ENCODE measurements at places on chromosomes 16 and 17. TPM values are rescaled to one million over a fixed set of nuclear protein-coding genes. Genes with fewer than 3 reads are reported as not detected.

DNA sequence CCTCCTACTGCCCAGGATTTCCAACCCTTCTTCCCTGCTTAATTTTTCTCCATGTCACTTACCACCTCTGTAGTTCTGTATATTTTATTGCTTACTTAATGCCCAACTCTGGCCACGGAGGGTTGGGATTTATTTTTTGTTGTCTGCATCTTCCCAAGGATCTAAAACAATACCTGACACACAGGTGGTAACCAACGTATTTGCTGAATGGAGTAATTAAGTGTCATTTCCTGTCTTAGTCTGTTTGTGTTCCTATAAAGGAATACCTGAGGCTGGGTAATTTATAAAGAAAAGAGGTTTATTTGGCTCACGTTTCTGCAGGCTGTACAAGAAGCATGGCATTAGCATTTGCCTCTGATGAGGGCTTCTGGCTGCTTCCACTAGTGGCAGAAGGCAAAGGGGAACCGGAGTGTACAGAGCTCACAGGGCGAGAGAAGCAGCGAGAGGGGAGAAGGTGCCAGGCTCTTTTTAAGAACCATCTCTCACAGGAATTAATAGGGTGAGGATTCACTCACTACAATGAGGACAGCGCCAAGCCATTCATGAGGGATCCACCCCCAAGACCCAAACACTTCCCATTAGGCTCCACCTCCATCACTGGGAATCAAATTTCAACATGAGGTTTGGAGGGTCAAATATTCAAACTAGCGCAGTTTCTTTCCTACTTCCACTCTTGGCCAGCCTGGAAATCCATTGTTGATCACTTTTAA lies 44.8 kb downstream of the ERN1 start:
- no peak for DNase-seq

- DNase-seq = peak; percentile 42
These were observed 3.0 kb downstream of the TRIM47 start for GRCh38 chr17:75875182-75875939.

DNA sequence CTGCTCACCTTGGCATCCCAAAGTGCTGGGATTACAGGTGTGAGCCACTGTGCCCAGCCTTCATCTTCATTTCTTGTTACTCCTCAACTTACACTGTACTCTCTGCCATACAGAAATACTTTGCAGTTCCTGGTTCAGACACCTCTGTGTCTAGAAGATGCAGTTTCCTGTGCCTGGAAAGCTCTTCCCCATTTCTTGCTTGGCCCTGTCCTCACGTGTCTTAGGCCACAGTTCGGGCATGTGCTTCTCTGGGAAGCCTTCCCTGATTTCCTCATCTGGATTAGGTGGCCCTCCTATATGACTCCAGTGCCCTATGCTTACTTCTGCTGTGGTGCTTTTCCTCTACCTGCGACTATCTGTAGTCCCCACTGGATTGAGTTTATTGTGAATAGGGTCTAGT lies 26.5 kb upstream of the CDR2 start:
- DNase-seq = no peak

DNA sequence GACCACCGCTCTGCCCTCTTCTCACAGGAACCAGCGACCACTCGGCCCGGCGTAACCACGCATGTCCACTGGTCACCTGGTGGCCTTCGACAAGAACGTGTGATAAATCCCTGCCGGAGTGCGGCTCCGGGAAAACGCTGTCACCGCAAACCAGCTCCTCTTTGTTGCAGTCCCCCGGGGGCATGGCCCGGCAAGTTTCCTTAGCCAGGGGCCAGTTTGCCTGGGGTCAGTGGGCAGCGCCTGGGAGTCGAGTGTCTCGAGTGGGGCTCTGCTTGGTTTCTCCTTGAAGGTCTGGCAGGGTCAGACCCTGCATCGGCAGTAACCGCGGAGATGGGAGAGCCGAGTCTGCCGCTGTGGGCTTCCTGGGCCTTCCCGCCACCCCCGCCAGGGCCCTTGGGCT lies 52.5 kb downstream of the JPH3 start:
- DNase-seq = no peak

DNA sequence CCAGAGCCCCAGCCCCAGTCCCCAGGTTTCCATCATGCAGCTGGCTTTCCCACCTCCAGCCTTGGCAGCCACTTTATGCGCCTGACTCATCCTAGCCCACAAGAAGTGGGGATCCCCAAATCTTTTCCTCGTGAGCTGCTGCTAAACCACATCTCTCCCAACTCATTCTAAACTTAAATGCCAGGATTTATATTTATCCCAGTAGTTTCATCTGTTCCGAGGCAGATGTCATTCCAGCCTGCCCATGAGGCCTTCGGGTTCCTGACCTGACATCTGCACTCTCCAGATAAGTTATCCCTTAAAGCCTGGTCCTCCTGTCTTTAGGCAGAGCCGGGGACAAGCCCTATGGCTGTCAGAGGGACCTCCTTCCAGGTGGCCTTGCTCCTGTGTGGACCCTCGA lies 16.6 kb downstream of the PLXDC1 start:
- DNase-seq = no peak

GRCh38 chr16:66605177-66605978 lies 874 bp downstream of the CMTM3 start:
- no peak for DNase-seq

DNA sequence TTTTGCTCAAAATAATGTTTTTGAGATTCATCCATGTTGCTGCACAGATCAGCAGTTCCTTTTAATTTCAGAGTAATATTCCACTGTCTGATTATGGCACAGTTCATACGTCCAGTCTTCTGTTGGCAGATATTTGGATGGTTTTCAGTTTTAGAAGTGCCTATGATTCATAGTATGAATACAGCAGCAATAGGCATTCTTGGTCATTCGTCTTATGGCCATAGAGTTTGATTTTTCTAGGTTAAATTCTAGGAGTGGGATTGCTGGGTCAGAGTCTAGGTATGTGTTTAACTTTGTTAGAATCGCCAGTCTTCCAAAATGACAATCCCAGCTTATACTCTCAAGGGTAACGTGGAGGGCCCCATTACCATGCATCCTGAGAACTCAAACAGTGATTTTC lies 11.5 kb upstream of the IL34 start:
- no peak for DNase-seq

GRCh38 chr17:72590382-72590781 lies 469.6 kb downstream of the SOX9 start:
- DNase-seq = no peak

DNA sequence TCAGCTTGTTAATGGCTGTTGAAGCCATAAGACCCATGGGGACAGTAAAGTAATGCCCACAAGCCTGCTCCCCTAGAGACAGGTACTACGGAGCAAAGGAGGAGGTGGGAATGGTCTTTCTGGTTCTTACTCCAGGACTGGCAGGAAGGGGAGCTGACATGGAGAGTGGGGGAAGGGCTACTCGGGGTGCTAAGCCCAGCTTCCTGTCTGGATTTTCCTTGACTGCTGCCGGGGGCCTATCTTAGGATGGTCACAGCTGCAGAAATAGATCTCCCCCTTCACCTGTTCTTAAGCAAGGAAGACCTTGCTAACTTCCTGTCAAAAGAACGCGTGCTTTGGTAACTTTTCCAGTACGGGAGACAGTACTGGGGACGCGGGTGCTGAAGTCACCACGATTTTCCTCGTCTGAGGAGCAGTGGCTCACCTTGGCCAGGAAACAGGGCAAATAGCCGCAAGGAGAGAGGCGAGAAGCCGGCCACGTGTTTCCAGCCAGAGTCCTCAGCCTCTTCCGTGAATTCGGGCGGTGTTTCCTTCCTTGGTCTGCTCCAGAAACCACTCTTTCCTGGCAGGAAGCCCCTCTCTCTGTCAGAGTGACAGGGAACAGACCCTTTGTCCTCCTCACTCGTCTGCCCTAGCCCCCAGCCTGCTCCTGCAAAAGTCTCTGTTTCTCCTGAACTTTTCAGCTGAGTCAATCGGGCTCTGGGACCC lies 656 bp upstream of the PRR29 start:
- DNase-seq = no peak

DNA sequence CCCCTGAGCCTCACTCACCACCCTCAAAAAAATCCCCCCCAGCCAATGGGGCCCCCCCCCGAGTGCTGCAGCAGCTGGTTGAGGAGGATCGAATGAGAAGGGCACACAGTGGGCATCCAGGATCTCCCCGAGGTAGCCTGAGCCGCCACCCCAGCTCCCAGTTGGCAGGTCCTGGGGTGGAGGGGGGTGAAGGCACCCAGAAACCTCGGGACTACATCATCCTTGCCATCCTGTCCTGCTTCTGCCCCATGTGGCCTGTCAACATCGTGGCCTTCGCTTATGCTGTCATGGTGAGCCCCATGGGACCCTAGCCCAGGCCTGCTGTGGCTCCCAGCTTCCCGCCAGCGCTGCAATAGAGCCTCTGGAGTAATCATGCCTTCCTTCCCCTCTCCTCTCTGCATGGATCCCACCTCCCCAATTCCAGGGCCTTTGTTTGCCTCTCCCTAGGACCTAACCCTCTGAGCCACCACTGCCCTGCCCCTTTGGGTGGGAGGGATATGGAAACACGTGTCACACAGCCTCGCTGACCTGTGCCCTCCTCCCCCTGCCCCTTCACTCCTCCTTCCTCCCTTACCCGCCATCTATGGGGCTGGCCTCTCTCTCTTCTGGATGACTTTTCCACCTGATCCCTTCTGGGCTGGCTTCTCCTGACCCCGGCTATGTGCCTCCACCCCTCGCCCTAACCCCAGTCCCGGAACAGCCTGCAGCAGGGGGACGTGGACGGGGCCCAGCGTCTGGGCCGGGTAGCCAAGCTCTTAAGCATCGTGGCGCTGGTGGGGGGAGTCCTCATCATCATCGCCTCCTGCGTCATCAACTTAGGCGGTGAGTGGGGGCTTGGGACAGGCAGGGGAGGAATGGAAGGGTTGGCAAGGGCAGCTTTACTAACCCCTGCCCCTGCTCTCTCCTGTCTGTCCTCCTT lies 1.9 kb downstream of the PRRT2 start:
- DNase-seq = no peak

- no peak for DNase-seq
These were observed 306.1 kb upstream of the XYLT1 start for GRCh38 chr16:17776888-17777287.

GRCh38 chr16:68782198-68783174 lies 45.4 kb downstream of the CDH1 start:
- no peak for DNase-seq

- no peak for DNase-seq
These were observed 21.1 kb downstream of the STH start for GRCh38 chr17:46020023-46020761.

- no peak for DNase-seq
These were observed 117.1 kb downstream of the KCNJ2 start for GRCh38 chr17:70286391-70286790.

DNA sequence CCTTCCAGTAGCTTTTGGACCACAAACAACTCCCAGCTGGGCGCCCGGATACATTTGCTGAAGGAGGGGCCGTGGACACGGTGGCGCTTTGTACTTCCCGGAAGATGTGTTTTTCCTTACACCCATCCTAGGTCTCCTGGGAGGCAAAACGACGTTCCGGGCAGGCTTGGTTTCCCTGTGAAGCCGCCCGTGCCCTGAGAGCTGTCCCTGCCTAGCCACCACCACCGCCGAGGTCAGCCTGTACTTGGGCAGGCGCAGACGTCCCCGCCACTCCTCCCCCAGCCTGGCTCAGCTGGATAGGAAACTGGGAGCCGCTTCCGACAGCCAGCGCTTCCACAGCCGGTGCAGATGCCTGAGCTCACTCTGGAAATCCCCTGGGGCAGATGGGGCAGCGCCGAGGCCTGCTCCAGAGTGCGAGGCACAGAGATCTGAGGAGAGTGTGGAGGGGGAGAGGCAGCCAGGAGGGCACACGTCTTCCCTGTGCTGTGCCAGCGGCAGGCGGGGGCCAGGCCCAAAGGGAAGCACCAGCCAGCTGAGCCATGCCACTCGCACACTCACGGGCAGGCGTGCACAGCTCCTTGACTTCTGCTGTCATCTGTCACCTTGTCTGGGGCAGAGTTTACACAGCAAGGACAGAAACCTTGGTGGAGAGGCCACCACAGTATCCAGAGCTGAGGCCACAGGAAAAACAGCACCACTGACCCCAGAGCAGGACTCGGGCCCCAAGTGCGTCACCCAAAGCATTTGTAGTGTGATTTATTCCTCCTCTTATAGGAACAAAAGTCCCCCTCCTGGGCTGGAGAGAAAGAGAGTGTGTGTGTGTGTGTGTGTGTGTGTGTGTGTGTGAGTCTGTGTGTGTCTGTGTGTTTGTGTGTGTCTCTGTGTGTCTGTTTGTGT lies 3.0 kb downstream of the RHBDF2 start:
- no peak for DNase-seq

DNA sequence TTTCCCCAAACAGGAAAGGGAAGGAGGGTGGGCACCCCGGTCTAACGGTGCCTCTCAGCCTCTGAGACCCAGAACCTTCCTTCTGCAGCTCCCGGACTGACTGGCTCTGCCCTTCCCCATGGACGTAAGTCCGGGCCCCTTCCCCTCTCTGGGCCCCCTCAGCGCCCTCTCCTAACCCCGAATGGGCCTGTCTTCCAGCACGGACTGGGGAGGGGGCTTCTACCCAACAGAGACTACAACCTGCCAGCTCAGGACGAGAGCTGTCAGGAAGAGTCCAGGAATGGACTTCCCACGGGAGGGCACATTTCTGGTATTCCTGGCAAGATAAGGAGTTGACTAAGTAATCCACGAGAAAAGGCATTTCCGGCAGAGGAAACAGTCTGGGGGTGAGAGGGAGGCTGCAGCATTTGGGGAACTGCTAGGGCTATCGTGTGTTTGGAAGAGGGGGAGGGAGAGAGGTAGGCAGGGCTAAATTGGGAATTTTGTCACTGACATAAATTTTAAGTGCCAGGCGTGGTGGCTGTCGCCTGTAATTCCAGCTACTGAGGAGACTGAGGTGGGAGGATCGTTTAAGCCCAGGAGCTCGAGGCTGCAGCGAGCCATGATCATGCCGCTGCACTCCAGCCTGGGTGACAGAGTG lies 12.1 kb upstream of the ALDOA start:
- DNase-seq = no peak

DNA sequence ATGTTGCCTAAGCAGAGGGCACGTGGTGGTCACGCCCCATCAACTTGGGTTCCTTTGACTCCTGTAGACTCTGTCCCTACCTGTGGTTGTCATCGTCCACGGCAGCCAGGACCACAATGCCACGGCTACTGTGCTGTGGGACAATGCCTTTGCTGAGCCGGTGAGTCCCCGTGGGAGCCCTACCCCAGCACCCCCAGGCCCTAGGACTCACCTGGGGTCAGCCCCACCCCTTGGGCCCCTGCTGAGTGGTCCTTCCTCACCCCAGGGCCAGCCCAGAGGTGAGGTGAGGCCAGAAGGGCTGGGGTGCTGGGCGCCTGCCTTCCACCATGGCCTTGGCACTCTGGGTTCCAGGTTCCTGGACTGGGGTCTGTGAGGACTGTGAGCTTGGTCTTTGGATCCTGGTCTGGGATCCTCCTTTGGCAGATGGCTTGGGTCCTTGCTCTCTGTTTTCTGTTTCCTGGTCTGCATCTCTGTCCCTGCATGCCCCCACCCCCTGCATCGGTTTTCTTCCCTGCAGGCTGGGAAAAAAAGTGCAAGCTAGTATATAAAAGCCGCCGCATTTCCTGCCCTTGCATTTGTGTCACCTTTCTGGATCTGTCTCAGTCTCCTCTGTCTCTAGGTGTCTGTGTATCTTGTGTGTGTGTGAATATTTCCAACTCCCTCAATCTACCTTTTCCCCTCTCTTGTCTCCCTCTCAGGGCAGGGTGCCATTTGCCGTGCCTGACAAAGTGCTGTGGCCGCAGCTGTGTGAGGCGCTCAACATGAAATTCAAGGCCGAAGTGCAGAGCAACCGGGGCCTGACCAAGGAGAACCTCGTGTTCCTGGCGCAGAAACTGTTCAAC lies 17.5 kb downstream of the STAT5A start:
- DNase-seq = no peak

IRX5 gene
- not detected for total RNA-seq

ABCA6 gene
- 0.68 TPM for total RNA-seq

NOD2 gene
- 3.5 TPM for total RNA-seq

SPATA32 gene
- 0.65 TPM for total RNA-seq

PPM1E gene
- total RNA-seq = not detected

SMIM36 gene
- not detected for total RNA-seq

RHBDF1 gene
- total RNA-seq = not detected

FKBP10 gene
- total RNA-seq = 0.53 TPM

LGALS9B gene
- total RNA-seq = 2.0 TPM

Measured in activated naive CD8-positive, alpha-beta T cell treated with anti-CD3 and anti-CD28 coated beads, Interleukin-2, amount 10 ng/mL, durations not matched to agents 7 days and 5 days (primary cell).